Stimulated activated CD4-positive, alpha-beta T cell treated with anti-CD3 and anti-CD28 coated beads, Interleukin-4, amount 100 ng/mL, for 48 hours (primary cell): ENCODE measurements at places on chromosomes 3 and 15.

DNA sequence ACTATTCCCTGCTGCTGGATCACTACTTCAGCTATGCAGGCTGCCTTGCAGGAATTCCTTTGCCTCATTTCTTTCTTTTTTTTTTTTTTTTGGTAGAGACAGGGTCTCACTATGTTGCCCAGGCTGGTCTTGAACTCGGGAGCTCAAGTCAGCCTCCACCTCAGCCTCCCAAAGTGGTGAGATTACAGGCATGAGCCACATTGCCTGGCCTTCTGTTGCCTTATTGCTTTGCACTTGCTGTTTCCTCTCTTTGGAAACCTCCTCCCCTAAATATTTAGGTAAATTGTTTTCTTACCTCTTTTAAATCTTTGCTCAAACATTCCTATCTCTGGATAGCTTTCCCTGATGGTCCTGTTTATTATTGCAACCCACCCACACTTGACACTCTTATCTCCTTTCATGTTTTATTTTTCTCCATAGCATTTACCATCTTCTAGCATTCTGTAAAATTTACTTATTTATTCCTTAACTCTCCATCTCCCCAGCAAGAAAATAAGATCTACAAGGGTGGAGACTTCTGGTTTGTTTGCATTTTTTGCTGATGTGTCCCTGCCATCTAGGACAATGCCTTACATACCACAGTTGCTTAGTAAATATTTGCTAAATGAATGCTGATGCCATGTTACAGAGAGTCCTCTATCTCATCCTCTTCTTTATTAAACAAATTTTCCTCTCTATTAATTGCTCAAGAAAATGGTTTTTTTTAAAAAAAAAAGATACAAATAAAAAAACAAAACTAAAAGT lies 134.8 kb downstream of the P2RY1 start:
- DNase-seq: no peak

GRCh38 chr15:47750030-47750739 lies 32.9 kb downstream of the SEMA6D start:
- no peak for DNase-seq

DNA sequence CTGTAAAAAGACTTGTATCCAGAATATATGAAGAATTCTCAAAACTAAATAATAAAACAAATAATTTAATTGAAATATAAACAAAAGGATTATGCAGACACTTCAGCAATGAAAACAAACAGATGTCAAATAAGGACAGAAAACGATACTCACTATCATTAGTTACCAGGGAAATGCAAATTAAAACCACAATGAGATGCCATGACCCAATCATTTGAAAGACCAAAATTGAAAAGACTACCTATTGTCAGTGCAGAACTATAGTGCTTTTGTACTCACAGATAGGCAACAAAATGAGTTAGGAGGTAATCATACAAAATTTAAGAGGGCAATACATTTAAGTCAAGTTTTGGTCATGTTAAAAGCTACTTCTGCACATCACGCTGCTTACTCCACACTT lies 31.6 kb upstream of the OR5K4 start:
- no peak for DNase-seq

DNA sequence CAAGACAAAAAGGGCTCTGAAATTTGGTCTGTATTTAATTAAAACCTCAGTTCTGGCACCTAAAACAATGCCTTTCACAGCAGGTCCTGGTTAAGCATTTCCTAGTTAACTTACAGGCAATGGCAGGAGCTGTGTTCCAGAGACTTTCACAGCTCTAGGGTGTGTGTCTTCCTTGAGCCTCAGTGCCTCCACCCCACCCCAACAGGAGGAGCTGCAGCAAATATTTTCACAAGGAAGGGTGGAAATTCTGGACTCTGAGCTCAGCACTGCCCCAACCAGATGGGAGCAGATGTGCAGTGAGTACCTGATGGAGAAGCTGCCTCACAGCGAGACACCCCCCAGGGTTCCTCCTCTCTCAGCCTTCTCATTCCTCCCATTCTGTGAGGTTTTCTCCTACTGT lies 106.3 kb upstream of the SPATA12 start:
- DNase-seq: no peak

DNA sequence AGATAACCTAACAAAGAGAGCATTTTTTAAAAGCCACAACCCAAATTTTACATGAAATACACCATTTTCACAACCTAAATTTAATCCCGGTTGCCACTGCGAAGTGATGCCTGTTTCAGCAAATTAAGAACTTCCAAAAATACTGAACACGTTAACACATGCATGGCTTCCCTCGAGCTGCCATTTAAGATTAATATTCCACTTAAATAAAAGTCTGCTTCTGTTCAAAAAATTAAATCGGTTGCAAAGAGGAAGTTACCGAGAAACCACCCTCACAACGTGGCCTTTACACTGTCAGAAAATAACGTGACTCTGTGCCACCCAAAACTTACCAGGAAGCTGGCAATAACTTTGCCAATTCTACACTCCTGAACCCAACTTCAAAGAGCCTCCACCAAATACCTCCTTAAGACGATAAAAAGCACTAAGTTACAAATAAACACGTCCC lies 1.2 kb downstream of the TBL1XR1 start:
- DNase-seq: no peak

DNA sequence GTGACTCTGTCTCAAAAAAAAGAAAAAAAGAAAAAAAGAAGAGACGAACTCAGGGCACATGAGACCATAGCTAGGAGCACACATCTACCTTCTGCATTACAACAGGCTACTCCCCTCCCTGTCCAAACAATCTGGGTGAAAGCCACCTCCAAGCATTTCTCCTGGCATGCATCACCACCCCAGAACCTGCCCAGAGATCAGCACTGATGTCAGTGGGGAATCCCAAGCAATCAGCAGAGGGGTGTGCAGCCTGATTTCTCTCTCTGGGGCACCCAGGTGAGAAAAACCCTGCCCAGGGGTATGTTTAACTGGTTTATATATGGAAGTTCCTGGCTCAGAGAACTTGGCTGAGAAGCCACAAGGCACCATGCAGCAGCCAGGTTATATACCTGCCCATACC lies 59.4 kb downstream of the CDC25A start:
- no peak for DNase-seq

- DNase-seq: no peak
Observed at GRCh38 chr15:27512281-27513001, 541.5 kb downstream of the GABRG3 start.

DNA sequence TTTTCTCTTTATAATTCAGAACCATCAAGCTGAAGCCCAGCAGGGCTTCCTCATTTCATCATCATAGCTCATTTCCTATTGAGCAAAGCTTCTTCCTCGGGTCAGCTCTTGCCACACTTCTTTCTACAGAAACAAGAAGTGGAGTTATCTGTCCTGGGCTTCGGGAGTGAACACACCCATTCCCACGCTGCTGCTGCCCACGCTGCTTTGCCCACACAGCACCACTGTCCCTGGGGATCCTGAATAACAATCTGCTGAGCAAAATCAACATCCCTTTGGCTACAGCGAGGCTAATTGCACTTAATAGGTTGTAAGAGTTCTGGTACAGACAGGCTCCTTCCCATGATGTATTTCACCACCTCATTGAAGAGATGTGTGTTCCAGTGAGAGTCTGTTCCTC lies 23.7 kb downstream of the CEP19 start:
- no peak for DNase-seq

DNA sequence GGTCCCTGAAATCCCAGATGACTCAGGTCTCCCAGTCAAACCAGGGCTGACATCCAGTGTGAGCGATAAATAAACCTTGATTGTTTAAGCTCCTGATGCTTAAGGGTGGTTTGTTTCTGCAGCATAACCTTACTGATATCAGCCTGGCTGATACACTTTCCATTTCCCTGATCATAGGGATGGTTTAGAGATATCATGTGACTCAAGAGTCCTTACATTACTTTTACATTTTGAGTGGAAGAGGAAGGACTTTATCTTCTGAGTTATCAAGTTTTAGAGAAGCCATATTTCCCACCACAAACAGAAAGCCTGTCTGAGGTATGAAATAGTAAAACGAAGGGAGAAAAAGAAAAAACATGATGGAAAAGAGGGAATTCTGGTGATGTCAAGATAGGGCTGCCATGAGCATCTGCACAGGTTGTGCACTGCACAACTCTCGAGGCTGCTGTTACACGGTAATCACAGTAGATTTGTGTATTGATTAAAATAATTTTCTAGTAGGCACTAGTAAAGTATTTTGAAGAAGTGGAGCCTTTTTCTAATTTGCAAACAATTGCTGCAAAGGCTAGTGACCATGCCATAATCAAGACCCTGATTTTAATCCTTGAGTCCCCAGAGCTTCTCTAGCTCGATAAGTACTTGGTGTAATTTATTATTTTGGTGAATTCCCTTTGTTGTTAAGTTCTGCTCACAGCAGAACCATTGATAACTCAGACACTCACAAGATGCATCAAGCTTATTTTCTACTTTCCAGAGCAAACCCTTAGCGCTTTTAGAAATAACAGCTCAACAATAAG lies 34.1 kb upstream of the FBLN2 start:
- DNase-seq: no peak

GRCh38 chr15:67050062-67050461 lies 15.3 kb upstream of the SMAD3 start:
- DNase-seq: no peak

DNA sequence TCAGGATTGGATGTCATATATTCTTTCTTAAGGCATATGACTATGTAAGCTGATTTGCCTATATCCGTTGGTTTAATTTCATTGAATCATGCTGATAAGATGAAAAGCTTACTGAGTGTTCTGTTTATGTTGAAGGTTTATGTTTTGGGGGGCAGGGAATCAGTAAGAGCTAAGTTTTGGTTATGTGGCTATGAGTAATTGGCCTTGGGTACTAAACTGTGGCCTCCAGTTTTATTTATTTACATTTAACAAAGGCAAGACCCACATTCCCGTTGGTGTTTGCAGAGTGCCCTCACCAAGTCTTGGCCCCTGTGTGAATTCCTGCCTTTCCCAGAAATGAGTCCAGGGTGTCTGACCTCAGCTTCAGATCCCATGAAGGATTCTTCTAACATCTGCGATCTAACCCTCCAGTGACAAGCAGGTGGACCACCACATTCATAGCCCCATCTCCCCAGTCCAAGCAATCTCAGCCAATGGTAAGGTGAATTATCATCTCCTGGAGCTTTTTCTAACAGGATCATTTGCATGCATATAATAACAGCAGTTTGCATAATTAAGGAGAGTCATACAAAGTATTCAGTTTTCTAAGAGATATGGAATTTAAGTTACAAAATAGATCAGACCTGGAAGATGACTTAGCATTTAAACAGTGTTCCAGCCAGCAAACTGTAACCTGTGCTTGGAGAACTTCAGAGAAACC lies 27.4 kb downstream of the GLDN start:
- no peak for DNase-seq
